ENCODE measurements at places on chromosomes 4 and X.
A peak's percentile ranks its signal among the peaks of the same experiment; 100 is the strongest.

GRCh38 chrX:147899379-147900114 lies 12.2 kb upstream of the FMR1 start:
- DNase-seq: no peak

DNA sequence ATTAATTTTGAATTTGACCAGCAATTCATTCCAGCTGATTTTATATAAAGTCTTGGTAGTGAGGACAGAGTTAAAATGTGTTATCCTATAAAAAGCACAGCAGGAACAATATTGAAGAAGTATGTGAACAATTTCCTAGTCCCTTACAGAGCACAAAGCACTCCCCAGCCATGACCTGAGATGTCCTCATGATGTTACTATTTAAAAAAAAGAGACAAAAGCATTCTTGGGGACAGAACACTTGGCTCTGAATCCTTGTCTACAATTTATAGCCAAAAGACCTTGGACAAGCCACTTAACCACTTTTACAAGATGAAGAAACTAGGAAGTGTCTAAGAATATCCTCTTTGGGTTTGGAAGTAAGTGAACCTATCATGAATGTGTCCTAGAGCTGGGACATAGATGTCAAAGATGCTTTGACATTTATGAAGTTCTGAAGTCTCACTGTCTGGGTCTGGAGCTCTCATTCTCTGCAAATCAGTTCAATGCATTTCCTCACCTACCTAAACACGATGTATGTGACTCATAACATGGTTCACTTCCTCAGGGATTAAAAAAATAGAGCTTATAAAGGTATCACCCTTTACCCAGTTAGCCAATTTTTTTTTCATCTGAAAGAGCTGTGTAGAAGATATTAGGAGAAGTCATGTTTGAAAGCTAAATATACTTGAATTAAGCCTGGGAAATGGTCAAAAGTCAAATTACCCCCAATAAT lies 61.4 kb downstream of the IGFBP7 start:
- no peak for DNase-seq

DNA sequence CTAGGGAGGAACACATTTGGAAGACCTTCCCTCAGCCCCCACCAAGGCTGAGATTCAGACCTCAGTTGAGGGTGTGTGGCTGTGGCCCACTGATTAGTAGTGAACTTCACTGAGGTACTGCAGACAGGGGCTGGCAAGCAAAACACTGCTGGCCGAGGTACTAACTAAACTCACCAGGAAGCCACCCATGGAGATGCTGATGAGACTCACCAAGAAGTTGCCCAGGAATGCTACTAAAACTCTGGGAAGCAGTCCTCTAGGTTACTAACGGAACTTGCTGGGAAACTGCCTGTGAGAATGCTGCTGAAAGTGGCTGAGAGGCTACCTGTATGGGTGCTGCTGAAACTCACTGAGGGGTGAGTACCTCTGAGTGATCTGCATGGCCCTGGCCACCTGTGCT lies 372.4 kb upstream of the RPS6KA3 start:
- no peak for DNase-seq

DNA sequence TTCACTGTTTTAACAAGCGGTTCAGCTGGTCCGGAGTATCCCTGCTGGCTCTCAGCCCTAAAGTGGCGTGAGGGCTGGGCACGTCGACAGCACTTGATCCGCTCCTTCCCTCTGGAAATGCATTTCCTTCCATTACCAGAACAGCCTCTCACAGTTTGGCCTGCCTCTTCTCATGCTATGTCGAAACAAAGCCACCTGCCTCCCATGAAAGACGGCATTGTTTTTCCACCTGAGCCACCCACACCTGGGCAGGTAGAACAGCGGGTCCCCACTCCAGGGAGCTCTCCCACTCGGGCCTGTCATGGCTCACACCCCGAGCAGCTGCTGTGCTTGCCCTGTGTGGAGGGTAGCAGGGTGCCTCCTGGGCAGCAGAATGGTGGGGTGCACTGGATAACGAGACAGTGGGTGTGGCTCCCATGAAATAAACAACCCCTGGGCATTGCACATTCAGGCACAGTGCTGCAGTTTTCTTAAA lies 86.2 kb downstream of the FHDC1 start:
- DNase-seq: no peak

DNA sequence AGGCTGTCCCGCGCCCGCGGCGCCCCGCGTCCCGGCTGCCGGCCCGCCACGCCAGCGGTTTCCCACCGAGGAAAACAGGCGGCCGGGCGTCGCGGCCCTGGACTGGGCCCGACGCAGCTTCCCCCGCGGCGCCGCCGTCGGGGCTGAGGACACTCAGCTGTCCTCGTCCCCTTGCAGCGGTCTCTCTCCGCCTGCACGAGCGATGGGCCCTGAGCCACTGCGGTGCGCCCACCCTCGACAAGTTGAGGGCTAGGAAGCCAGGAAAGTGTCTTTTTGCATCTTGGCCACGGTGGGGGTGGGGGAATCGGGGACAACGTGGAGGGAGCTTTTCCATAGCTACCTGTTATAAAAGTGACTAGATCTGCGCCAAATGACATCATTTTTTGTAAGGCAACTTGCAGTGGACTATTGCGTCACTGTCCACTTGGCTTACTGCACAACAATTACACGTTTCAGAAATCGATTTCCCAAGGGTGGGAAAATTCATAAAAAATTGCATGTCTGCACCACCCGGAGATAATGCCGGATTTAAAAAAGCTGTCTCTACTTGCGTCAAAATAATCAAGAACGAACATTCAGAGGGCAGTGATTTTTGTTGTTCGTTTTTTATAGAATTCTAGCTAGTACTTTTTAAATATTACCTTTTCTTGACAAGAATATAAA lies 1.1 kb downstream of the KLHL15 start:
- no peak for DNase-seq

- no peak for DNase-seq
These were observed 130.7 kb upstream of the TMEM164 start for GRCh38 chrX:109872021-109872732.

DNA sequence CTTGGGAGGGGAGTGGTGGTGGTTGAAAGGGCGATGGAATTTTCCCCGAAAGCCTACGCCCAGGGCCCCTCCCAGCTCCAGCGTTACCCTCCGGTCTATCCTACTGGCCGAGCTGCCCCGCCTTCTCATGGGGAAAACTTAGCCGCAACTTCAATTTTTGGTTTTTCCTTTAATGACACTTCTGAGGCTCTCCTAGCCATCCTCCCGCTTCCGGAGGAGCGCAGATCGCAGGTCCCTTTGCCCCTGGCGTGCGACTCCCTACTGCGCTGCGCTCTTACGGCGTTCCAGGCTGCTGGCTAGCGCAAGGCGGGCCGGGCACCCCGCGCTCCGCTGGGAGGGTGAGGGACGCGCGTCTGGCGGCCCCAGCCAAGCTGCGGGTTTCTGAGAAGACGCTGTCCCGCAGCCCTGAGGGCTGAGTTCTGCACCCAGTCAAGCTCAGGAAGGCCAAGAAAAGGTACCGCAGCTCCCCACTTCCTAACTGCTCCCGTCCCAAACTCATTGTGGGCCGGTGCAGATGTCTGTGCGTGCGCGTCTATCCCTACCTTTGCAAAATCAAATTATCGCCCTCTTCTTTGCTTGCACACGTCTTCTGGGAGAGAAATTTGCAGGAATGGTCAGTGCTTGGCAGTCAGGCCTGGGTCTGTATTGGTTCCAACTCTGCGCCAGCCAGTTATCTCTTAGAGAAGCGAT lies 533 bp downstream of the IL15 start:
- no peak for DNase-seq

GRCh38 chr4:85298037-85298436 lies 176.9 kb upstream of the ARHGAP24 start:
- DNase-seq: no peak

- DNase-seq: no peak
These were observed 73.3 kb downstream of the SOX3 start for GRCh38 chrX:140431521-140431920.

GRCh38 chrX:22559506-22559905 lies 286.8 kb downstream of the CBLL2 start:
- no peak for DNase-seq

DNA sequence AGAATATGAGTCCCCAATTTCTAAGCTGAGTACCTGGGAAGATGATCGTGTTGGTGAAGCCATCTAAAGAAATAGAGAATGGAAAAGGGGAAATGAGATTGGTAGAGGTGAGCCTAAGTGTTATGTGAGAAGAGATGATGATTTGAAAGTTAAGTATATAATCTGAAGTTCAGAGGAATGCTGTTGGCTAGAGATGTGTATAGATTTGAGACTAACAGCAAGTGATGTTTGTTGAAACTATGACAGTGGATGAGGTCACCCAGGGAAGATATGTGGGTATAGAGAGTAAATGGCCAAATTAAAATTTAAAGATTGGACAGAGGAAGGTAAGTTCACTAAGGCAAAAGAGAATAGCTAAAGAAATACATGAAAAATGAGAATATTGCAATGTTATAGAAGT lies 324.2 kb downstream of the MAPK10 start:
- DNase-seq: no peak

- DNase-seq: no peak
These were observed 170.5 kb downstream of the CDS1 start for GRCh38 chr4:84753321-84753972.

DNA sequence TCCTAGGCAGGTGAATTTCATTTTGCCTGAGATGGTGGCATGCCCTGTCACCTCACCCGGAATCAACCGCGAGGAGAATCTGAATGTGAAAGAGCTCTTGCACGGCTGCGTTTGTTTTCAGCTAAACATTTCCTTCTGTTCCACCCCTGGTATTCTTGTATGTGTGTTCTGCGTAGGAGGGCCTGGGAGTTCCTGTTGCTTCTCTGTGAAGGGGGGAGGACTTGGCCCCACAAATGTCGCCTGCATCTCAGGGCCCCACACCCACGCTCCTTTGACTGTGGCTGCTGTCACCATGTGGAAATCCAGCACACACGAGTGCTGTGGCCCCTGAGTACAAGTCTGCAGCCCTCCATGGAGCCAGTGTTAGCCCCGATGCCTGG lies 45.8 kb upstream of the CLCN4 start:
- peak; percentile 17 for DNase-seq

DNA sequence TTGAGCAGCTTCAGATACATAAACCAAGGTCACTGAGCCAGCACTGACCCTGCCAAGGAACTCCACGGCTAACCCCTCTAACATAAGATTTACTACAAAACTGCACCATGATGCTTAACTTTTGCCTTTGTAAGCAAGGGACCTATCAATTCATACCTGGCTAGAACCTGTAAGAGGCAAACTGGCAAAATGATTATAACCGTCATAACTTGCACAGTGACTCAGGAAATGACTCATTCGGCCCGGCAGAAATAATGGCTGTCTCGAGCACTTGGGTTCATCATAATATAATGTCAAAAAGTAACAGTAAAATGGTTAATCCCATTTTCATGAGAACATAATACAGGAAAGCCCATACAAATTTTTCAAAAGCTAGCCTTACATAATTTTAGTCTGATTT lies 17.2 kb downstream of the RASGEF1B start:
- no peak for DNase-seq

DNA sequence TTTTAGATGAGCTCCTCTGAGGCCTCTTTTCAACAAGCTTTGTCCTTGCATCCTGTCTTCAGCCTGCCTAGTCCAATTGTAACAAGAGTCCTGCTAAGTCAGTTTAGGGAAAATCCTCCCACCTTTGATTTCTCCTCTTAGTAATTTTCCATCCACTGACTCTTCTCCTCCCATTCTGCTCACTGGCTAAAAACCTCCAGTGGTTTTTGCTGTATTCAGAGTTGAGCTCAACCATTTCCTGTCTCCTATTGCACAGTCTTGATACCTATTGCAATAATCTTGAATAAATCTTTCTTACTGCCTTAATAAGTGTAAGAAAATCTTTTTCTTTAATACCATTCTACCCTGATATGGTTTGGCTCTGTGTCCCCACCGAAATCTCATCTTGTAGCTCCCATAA lies 117.8 kb upstream of the ENPP6 start:
- no peak for DNase-seq

GRCh38 chr4:6405397-6405706 lies 67.1 kb downstream of the PPP2R2C start:
- no peak for DNase-seq

- no peak for DNase-seq
These were observed 222.6 kb upstream of the NDST3 start for GRCh38 chr4:117811731-117812130.

- DNase-seq: no peak
These were observed 196.2 kb upstream of the TENT5D start for GRCh38 chrX:80223982-80224579.
